Purkinje cell (primary cell): ENCODE measurements at places on chromosomes 11 and 22. TPM values are rescaled to one million over a fixed set of nuclear protein-coding genes. Genes with fewer than 3 reads are reported as not detected.

The LMO2 gene
- polyA plus RNA-seq: 11.4 and 15.8 TPM in 2 replicates

The XKR3 gene
- not detected in 2 replicates for polyA plus RNA-seq

The ARFIP2 gene
- 9.2 and 18.9 TPM in 2 replicates for polyA plus RNA-seq

The LRRC4C gene
- polyA plus RNA-seq: 16.5 and 23.1 TPM in 2 replicates

The SLC17A6 gene
- polyA plus RNA-seq: not detected in 2 replicates

The UCP3 gene
- 0.58 TPM in 1 of 2 replicates, not detected in the other for polyA plus RNA-seq

The LRRC75B gene
- 0.39 and 1.4 TPM in 2 replicates for polyA plus RNA-seq

The SPI1 gene
- not detected in 2 replicates for polyA plus RNA-seq

The PRAME gene
- polyA plus RNA-seq: not detected in 2 replicates

The PRODH gene
- not detected in 2 replicates for polyA plus RNA-seq

The OR4A16 gene
- not detected in 2 replicates for polyA plus RNA-seq

The OLFML1 gene
- 1.5 TPM in 1 of 2 replicates, not detected in the other for polyA plus RNA-seq

The PRG3 gene
- polyA plus RNA-seq: not detected in 2 replicates

The YPEL4 gene
- polyA plus RNA-seq: 0.24 and 1.0 TPM in 2 replicates
